ENCODE measurements at places on chromosomes 11 and 22. TPM values are rescaled to one million over a fixed set of nuclear protein-coding genes. Genes with fewer than 3 reads are reported as not detected.

HEPACAM gene
- not detected for total RNA-seq

POU2AF2 gene
- total RNA-seq, result not detected

HTR3A gene
- total RNA-seq, result not detected

OR8J3 gene
- not detected for total RNA-seq

OR8G1 gene
- 0.17 TPM for total RNA-seq

SLC17A6 gene
- total RNA-seq, result not detected

PKDREJ gene
- not detected for total RNA-seq

FAM118B gene
- 24.3 TPM for total RNA-seq

NXPE2 gene
- under 0.01 TPM for total RNA-seq

BLID gene
- 11.4 TPM for total RNA-seq

C1QTNF4 gene
- 0.17 TPM for total RNA-seq

CD3E gene
- not detected for total RNA-seq

SCN2B gene
- 0.99 TPM for total RNA-seq

NXPE1 gene
- total RNA-seq, result not detected

APLNR gene
- not detected for total RNA-seq

TRIM49D2 gene
- not detected for total RNA-seq

AIFM3 gene
- total RNA-seq, result 2.6 TPM

MED19 gene
- 12.4 TPM for total RNA-seq

CD248 gene
- 341 TPM for total RNA-seq

RAG1 gene
- total RNA-seq, result 0.66 TPM

PRR33 gene
- total RNA-seq, result not detected

PHOX2A gene
- not detected for total RNA-seq

RIBC2 gene
- under 0.01 TPM for total RNA-seq

MMP1 gene
- 78.2 TPM for total RNA-seq

MN1 gene
- total RNA-seq, result 16.0 TPM

APOA4 gene
- not detected for total RNA-seq

UEVLD gene
- 34.0 TPM for total RNA-seq

OR8D2 gene
- not detected for total RNA-seq

PYGM gene
- total RNA-seq, result 1.3 TPM

OR51G1 gene
- not detected for total RNA-seq

SEC14L3 gene
- not detected for total RNA-seq

POTEH gene
- not detected for total RNA-seq

BIRC3 gene
- total RNA-seq, result 0.44 TPM

PHETA2 gene
- total RNA-seq, result 14.1 TPM

A4GALT gene
- 35.8 TPM for total RNA-seq

ALDH3B1 gene
- 21.5 TPM for total RNA-seq

FIBIN gene
- 25.6 TPM for total RNA-seq

TLCD5 gene
- total RNA-seq, result 9.4 TPM

DGAT2 gene
- 6.4 TPM for total RNA-seq

TRPC6 gene
- total RNA-seq, result 0.17 TPM

MISFA gene
- 0.58 TPM for total RNA-seq

WNT7B gene
- not detected for total RNA-seq

NPAS4 gene
- total RNA-seq, result 0.29 TPM

CASP5 gene
- total RNA-seq, result not detected

BEST1 gene
- 13.1 TPM for total RNA-seq

Data from smooth muscle cell of trachea (primary cell).